ENCODE measurements at places on chromosomes 4 and X.

DNA sequence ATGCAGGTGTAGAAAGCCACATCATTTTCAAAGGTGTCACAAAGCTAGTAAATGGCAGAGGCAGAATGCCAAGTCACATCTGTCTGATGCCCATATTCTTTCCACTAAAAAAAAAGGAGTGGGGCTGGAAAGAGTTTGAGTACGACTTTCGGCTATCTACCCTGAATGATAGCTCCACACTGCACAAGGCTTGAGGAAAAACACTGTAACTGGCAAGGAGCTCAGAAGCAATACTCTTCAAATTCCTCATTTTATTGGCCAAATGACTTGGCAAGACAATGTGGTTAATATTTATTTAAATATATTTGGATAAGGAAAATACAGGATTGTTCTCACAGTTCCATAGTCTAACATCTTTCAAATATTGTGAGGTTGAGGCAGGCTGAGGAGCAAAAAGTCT lies 5.4 kb upstream of the ADH1C start:
- DNase-seq, result no peak

DNA sequence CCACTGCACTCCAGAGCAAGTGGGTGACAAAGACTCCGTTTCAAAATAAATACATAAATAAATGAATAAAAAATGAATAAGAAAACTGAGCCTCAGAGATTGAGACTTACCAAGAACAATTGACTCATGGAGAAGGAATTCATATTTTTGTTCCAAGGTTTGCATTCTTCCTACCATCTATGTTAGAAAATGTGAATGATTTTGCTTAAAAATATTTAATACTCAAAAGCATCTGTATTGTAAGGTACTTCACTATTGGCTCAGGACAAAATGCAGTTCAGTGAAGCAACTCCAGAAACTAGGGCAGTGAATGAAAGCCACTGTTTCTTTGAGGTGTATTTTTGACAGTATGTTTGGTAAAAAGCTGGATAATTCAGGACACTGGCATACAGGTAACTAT lies 54.1 kb downstream of the XAGE2 start:
- no peak for DNase-seq

DNA sequence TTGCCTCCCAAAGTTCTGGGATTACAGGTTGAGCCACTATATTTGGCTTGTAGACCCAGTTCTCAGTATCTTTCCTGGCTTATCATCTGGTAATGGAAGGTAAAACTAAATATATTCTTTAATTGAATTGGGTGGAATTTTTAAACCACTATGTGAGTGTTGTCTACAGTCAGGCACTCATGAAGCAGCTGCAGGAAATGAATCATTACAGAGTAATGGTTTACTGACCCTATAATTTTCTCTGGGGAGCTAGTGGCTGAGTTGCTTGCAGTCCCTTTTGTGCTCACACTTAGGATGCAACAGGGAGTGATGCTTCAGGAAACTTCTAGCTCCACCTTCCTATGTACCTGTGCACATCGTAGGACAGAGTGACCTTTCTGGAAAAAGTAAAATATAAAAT lies 4.1 kb upstream of the UGT2B7 start:
- no peak for DNase-seq

DNA sequence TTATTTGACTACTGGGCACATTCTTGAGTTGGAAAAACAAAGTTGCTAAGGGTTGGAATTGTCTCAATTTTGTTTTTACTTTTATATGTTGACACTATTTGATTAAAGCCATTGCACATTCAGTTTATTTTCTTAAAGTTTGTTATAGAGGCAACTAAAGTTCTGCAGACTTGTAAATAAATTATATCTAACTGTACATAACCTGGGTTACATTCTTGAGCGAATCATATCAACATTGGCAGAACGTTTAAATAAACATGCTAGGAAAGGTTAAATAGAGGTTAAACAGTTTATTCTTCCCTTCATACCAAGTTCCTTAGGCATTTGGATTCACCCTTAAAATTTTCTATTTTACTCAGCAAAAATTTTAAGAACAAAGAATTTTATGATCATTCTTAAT lies 74.5 kb downstream of the UCHL1 start:
- no peak for DNase-seq

GRCh38 chr4:140609548-140610425 lies 41.0 kb upstream of the UCP1 start:
- peak; percentile 9 for DNase-seq

- no peak for DNase-seq
Measured at GRCh38 chr4:82905205-82905604, 4.7 kb downstream of the THAP9 start.

DNA sequence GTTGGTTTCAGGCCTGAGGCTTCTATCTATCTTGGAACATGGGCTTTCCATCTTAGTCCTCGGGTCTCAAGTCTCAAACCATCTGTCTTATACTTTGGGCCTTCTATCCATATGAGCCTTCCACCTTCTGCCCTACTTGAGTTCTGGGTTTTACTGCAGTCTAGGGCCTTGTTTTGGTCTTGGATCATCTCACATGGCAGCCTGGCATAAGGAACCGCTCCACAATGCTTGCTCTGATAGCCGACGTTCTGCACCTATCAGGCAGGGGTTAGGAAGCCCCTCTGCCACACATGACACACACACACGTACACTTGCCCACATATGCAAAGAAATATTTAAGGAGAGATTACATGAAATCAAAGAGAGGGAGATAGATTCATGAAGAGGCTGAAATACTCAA lies 264.0 kb downstream of the CHIC1 start:
- DNase-seq, result no peak

- DNase-seq, result no peak
Measured at GRCh38 chr4:182113779-182114178, 129.4 kb upstream of the TENM3 start.

- no peak for DNase-seq
Measured at GRCh38 chr4:48237996-48238645, 31.5 kb downstream of the TEC start.

DNA sequence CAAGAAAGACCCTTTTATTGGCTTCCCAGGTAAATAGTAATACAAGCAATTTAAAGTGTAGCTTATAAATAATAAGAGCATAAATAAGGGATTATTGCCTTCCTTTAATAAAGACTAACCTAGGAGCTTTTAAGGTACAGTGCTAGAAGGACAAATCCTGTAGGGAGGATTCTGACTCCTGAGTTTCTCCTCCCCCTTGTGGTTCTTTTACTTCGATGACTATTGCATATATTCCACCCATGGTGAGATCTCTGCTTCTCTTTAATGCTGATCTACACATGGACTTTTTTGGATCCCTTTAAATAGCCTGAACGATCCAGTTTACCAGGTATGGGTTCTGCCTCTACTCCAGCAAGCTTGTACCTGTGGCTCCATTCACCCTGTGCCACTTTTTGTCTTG lies 2.5 kb downstream of the GALNT7 start:
- DNase-seq, result no peak

GRCh38 chr4:144872508-144873225 lies 225.3 kb downstream of the ANAPC10 start:
- DNase-seq, result no peak

DNA sequence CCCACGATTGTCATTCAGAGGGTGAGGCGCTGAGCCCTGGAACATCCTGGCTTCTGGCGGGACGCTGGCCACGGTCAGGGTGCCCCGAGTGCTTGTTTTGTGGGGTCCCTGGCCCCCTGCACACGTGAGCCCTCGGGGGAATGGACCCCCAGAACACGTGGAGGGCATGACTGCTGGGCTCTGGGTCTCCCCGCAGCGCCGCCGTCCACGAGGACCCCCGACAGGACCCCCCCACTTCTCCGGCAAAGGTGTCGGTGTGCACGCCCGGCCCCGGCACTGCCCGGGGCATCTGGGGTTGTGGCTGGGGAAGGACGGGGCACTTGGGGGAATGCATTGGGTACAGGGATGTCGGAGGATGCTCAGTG lies 13.9 kb upstream of the GTPBP6 start:
- no peak for DNase-seq

DNA sequence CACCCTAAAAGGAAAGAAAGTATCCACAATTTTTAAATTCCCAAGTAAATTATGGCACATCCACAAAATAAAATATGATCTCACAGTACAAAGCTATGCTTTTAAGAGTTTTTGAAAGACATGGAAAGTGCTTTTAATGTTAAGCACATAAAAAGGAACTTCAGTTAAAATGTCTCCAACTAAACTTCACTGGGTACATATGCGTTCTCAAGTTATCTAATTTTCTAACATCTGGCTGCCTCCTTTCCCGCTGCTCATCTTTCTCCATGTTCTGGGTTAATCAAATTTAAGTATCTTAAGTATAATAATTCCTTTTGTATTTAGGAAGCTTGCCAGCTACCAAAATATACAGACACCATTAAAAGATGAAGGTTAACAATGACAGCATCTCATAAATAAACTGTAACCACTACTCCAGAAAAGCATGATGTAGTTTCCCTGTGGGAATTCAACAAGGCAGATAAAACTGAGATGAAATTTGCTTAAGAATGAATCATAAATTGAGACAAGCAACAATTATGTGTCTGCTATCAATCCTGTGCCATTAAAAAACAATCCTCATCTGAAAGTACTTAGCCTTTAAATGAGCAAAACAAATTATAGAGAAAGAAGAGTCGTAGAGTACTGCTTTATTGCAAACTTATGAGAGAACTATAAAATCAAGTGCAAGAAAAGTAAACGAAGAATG lies 25.1 kb downstream of the PRSS12 start:
- DNase-seq, result no peak

DNA sequence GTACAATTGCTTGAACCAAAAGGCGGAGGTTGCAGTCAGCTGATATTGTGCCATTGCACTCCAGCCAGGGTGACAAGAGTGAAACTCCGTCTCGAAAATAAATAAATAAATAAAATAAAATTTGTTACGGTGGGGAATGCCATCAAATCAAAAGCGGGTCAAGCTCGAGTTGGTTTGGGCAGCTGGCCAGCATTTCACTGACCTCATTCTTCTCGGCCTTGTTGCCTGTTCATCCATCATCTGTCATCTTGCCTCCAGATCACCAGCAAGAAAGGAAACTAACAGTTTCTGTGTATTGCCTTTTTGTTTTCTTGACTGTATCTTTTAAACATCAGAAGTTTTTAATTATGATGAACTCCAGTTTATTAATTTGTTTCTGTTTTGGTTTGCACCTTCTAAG lies 31.5 kb upstream of the KLHL2 start:
- no peak for DNase-seq

DNA sequence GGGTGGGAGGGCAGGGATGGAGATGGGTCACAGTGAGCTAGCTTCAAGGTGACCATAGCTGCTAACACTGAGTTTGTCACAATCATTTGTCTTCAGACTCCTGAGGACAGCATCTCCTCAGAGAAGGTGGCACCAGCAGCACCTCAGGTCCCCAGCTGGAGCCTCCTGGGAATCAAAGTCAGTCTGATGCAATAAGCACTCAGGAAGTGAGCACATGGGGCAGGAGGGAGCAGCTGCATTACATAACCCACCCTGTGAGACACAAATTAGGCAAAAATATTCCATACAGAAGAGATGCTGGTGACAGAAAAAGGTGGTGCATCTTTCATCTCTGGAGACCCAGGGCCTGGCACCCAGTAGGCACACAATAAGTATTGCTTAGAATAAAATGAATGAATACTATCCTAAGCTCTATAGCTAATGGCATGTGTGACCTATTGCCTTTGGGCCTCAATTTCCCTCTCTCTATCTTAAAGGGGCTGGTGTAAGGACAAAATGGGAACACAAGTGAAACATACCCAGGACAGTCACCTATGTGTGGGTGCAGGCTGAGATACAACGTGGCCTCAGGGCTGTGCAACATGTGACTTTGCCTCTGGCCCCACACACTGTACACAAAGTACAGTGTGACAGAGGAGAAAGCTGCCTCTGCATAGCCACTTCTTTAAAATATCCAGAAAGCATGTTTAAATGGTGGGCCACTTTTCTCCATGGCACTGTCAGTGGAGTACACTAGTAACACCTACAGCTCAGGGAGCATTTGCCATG lies 37.1 kb downstream of the SLC39A8 start:
- DNase-seq, result peak; percentile 9

DNA sequence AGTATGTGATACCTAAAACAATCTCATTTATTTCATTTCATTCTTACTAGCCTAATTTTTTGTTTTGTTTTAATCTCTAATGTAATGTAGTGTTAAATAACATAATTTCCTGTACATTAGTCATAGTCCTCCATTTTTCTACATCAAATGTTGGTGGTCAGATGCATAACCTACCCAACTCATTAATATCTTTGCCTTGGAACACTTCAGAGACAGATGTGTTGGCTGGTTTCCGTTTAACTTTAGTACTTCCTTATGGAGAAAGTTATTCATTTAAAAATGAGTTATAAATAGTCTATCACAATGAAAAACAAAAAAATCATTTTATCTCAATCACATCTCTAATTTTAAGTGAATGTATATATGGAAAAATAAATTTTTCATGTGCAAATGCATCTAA lies 190.2 kb downstream of the ANTXR2 start:
- no peak for DNase-seq

- no peak for DNase-seq
Measured at GRCh38 chr4:74947798-74948197, 14.9 kb downstream of the PARM1 start.

- DNase-seq, result no peak
Measured at GRCh38 chrX:133888984-133889383, 96.4 kb downstream of the GPC3 start.

GRCh38 chrX:45749375-45749774 lies 548.7 kb upstream of the DIPK2B start:
- no peak for DNase-seq

DNA sequence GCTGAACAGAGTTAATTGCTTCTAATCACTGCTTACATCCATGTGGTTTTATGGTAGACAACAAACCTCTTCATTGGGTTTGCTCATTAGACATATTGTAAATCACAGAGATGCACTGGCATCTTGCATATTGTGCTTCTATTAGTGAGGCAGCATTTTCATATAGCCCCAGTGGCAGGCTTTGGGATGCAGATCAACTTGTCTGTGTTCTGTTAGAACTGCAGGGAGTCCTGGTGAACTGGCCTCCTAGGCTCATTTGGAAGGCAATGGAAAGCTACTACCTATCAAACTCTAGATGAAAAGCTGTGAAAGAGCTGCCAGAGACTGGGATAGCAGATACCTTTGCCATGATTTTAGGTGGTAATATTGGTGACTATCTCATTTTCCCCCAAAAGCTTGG lies 108.8 kb downstream of the NAA11 start:
- no peak for DNase-seq

- DNase-seq, result no peak
Measured at GRCh38 chrX:43479070-43479469, 177.0 kb upstream of the MAOA start.

GRCh38 chrX:866441-866990 lies 235.9 kb downstream of the SHOX start:
- DNase-seq, result no peak

GRCh38 chrX:153238361-153238760 lies 59.3 kb downstream of the MAGEA1 start:
- DNase-seq, result no peak

- no peak for DNase-seq
Measured at GRCh38 chr4:28774344-28774743, 1913.7 kb downstream of the STIM2 start.

GRCh38 chr4:26360864-26361263 lies 40.0 kb downstream of the RBPJ start:
- no peak for DNase-seq

Data from caudate nucleus (tissue), 63 donors.